ENCODE measurements at places on chromosomes 5 and 9.

DNA sequence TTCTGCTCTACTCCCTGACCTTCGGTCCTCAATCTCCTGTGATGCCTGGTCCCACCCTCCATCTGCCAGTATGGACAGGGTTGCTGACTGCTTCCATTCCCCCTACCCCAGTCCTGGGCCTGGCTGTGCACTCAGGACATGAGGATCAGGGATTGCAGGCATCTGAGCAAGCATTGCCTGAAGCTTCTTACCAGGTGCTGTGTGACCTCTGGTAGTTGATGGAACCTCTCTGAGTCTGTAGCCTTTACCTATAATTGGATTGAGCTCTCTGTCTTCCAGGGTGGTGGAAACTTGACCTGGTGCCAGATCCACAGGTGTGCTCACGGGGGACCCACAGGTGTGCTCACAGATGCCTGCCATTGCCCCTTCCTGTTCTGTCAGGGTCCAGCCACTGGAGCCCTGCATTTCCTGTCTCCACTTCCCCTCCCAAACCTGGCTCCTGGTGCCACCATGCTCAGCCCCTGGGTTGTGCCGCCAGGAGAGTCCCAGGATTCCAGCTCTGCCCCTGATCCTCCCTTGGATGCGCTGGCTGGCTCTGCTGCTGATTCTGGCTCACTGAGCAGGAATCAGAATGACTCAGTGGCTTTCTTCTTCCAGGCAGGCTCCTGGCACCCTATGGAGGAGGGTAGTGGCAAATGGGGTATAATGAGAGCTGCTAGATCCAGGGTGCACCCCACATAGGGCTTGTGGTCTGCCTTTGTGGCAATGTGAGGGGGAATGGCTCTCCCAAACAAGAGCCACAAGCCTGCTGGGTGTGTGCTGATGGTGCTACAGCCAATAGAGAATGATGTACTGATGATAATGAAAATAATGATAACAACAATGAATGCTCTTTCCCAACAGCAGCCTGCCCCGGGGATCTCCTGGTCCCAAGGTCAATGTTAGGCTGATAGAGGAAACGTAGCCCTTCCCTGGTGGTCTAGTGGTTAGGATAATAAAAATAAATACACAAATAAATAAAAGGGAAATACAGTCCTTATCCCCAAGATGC, 35.2 kb upstream of the PSD2 start:
- no peak for DNase-seq

GRCh38 chr9:11149065-11149464, 536.3 kb upstream of the PTPRD start:
- no peak for DNase-seq

DNA sequence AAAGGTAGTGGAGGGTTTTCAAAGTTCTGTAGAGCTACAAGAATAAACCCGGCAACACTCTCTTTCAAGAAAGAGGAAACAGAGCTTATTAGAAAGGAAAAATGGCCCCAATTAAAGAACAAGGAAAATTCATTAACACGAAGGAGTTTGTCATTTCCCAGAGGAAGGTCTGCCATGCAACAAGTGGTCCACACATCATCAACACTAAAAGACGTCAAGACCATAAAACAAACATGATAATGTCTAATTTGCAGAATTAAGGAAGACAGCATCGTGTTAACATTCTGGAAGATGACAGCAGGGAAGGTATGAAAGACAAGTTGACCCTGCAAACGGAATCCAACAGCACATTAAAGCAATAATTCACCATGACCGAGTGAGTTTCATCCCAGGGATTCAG, 28.6 kb upstream of the NRARP start:
- no peak for DNase-seq

DNA sequence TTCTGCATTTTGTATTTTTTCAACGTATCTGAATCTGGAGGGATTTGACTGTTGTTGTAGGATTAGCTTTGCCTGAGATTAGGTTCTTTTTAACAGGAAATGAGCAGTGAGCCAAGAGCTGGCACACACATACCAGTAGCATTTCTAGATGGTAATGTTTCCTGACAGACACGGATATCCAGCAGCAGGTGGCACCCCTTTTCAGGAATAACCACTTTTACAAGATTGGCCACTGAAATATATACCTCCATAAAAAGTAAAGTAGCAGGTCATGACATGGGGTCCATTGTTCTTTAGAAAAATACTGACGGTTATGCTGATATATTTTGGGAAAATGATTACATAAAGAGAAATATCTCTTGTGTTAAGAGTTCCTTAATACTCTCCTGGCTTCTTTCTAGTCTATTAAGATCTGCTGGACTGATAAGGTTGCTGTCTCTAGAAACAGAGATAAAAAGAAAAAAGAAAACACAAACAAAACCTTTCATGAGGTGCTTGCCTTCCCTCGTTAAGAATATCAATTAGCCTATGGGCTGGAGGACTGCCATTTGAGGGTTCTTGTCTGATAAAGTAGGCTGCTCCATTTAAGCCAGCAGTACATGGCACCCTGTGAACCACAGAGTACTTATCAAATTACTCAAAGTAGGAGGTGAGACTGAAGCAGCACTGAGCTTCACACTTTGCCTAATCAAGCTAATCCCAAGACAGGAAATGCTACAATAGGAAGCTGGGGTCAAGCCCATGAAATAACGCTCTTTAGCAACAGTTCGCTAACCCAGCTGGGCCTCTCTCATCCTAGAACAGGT, 101.6 kb upstream of the PCA3 start:
- no peak for DNase-seq

DNA sequence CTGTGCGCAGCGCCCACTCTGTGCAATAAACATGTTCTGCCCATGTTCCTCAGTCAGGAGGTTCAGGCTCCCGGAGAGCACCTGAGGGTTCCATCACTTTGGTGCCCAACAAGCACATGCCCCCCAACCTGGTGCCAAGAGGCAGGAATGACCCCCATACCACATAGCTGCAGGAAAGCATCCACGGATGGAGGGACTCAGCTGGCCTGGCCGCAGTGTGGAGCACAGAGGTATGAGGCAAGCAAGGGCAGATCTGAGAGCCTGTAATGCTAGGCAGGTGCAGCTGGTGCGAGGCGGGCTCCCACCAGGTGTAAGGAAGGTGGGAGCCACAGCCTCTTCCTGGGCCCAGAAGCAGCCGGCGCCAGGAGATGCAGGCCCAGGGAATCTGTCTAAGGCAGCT, 4.3 kb upstream of the MRNIP start:
- no peak for DNase-seq

DNA sequence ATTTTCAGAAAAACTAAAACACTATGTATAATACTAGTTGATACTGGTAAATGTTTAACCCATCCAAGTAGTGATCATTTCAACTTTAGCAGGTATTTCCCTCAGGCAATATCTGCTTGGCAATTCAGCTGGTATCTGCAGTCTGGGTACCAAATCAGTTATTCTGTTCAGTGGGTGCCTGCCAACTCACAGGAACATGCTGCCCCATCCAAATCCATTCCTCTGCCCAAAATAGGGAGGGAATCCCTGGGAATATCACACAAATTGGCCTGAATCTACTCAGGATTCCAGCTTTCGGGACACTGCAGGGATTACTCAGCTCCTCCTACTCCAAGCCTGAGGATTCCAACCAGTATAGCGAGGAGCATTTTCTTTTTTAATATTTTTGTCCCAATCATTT, 61.7 kb upstream of the PDE4D start:
- no peak for DNase-seq

- no peak for DNase-seq
Observed at GRCh38 chr5:30341466-30341865, 852.0 kb upstream of the CDH6 start.

GRCh38 chr5:41772056-41772455, 98.2 kb downstream of the OXCT1 start:
- no peak for DNase-seq

- no peak for DNase-seq
Observed at GRCh38 chr9:28981129-28981528, 1407.8 kb upstream of the C9orf72 start.

DNA sequence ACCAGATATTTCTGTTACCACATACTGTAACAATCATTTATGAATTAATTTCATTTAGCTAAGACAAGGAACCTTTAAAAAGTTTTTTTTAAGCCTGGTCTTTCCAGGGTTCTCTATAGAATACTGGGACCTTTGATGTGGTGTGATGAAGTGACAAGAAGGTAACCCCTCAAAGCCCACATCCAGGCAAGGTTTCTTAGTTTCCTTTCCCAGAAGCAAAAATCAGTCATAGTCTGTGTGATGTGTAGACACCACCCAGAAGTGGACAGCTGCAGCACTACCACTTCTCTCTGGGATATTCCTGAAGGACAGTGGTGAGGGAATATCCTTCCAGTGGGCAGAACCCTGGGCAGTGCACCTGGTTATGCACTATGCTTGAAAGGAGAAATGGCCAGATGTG, 115.6 kb downstream of the TTC39B start:
- DNase-seq = no peak

- no peak for DNase-seq
Observed at GRCh38 chr5:175731172-175731571, 73.3 kb downstream of the HRH2 start.

- DNase-seq = no peak
Observed at GRCh38 chr5:77768978-77769377, 7.2 kb downstream of the TBCA start.

DNA sequence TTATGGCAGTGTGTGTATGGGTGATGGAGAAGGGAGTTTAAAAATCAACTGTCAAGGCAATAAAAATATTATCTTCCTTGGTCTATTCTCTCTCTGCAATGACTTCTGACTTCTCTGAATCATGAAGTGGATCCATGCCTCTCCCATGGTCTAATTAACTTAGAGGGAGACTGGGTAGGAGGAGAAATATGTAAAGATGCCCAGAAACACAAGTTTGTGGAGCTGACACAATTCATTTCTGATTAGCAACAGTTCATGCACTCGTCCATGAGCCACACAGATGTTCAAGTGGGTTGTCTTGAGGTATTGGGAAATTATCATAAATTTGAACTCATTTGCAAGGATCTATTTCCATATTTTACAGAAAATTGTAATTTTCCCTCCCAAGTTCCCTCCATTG, 38.1 kb downstream of the INSYN2B start:
- no peak for DNase-seq

GRCh38 chr9:94772144-94772543, 45.6 kb downstream of the AOPEP start:
- no peak for DNase-seq

- no peak for DNase-seq
Observed at GRCh38 chr9:121641224-121641611, 10.2 kb upstream of the DAB2IP start.
